ENCODE measurements at places on chromosomes 7 and 10.

GRCh38 chr7:33243319-33243881, 114.0 kb downstream of the BBS9 start:
- no peak for DNase-seq

DNA sequence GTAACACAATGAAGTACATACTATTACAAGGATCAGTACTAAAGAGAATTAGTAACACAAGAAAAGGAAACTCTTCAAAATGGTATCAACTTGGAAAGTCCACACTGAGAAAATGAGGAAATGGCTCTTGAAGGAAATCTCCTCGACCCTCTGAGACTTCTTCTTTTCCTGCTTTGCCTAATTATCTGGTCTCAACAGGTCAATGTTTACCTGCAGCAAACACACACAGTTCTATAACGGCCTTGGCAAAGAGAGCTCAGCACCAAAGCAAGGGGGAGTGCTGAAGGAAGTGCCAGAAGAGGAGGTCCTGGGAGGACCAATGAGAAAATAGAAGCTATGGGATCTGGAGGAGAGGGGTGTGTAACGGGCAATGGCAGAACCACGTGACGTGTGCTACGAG, 21.9 kb downstream of the CHCHD3 start:
- no peak for DNase-seq

DNA sequence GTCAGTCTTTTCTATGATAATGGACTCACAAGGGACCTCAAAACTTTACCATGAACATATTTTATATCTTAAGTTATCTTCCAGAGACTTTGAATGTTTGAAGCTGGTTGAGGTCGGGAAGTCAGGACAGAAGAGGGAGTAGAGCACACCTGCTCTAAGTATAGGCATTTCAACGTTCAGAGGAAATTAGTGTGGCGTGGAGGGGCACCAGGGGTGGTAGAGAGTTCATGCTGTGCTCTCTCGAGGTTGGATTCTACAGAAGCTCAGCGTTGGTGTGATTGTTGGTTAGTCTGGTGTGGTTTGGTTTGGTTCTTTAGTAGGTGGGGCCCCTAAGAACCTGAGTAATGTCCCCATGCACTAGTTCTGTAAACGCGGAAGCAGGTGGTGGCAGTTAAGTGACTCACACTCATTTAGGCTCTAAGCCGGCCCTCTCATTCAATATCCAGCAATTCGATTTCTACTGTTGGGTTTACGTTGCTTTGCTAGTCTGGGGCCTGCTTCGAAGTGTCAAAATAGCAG, 19.8 kb downstream of the CNTNAP2 start:
- DNase-seq, result no peak

GRCh38 chr7:129434675-129435318, 565 bp downstream of the STRIP2 start:
- DNase-seq, result no peak

DNA sequence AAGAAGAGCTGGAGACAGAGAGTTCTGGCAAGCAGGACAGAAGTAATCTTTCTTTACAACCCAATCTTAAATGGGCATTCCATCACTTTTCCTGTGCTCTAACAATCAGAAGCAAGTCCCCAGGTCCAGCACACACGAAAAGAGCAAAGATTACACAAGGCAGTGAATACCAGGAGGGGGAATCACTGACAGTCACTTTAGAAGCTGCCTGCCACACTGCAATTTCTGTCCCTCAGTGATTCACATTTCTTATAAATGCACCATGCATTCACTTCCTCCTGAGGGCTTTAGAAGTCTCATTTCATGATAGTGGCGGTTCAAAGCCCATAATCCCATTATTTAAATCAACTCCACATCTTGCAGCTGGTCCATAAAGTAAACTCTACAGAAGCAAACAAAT, 362.5 kb downstream of the POM121L12 start:
- no peak for DNase-seq

GRCh38 chr7:30470771-30471170, 7.8 kb downstream of the NOD1 start:
- no peak for DNase-seq

- DNase-seq, result no peak
These were observed 65.6 kb downstream of the UNCX start for GRCh38 chr7:1298051-1298930.

GRCh38 chr7:21965291-21965690, 19.6 kb upstream of the CDCA7L start:
- no peak for DNase-seq

DNA sequence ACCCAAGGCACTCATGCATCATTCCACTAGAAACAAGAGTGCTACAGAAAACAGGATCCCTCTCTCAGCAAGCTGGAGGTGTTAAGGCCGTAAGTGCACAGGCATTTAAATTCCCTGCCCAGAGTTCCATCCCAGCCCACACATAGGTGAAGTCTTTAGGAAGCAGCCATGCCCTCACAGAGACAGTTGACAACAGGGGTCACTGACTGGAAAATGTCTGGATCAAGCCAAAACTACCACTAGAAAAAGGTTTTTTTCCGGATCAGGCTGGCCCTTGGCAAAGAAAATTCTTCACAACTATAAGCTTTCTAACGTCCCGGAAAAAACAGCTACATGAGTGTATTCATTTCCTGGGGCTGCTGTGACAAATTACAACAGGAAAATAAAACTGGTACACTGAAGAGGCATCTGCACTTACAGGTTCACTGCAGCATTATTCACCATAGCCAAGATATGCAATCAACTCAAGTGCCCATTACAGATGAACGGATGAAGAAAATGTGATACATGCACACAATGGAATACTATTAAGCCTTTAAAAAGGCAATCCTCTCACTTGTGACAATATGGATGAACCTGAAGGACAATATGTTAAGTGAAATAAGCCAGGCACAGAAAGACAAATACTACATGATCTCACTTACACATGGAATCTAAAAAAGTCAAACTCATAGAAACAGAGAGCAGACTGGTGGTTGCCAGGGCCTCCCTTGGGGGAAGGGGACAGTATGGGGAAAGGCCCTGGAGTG, 52.5 kb downstream of the SLC25A13 start:
- DNase-seq, result no peak

GRCh38 chr10:119346095-119346832, 138.9 kb downstream of the GRK5 start:
- DNase-seq, result no peak

- no peak for DNase-seq
These were observed 71.7 kb downstream of the TMEM178B start for GRCh38 chr7:141145630-141145982.

DNA sequence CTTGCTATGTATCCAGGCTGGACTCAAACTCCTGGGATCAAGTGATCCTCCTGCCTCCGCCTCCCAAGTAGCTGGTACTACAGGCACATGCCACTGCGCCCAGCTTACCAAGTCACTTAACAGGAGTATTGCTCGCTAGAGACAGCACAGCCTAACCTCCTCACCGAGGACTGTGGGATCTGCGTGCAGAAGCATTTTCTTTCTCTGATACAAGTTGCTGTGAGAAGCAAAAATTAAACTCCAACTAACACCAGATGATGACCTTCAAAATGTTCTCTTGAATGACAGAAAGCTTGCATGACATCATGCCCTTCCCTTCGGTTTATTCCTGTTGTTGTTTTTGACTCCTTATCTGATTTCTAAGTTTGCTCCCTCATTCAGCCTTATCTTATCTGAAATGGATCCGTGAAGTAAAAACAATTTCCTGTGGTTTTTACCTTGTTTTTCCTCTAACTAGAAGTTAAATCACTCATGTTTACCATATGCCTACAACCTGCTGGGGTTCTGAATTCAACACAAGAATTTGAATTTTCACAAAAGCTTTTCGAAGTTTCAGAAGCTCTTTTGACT, 94.4 kb upstream of the KIF5B start:
- no peak for DNase-seq

GRCh38 chr10:10164848-10165247, 852.8 kb upstream of the CELF2 start:
- DNase-seq, result no peak

DNA sequence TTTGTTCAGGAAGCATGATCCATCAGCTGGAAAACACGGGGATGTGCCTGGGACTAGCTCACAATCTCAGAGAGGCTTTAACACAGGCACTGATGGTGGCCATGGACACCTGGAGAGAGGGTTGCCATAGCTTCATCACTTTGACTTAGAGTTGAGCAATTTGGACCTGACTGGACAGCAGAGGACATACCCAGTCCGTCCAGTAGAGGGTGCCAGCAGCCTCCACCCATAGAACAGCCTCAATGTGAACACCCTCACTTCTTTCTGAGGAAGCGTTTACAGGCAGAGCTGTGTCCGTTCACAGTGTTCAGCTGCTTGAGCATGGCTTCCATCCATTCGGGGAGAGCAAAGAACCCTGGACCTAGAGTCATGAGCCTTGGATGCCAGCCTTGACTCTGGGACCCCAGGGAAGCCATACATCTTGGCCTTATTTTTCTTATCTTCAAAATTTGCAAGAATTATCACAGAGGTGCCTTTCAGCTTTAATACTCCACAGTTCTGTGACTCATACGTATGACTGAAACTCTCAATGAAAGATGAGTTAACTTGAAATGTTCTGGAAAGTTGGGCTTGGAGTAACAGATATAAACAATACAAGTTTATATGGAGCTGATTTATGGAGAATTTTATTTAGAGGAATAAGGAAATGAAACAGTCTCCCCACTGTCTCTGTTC, 302.9 kb upstream of the PODXL start:
- DNase-seq, result no peak

DNA sequence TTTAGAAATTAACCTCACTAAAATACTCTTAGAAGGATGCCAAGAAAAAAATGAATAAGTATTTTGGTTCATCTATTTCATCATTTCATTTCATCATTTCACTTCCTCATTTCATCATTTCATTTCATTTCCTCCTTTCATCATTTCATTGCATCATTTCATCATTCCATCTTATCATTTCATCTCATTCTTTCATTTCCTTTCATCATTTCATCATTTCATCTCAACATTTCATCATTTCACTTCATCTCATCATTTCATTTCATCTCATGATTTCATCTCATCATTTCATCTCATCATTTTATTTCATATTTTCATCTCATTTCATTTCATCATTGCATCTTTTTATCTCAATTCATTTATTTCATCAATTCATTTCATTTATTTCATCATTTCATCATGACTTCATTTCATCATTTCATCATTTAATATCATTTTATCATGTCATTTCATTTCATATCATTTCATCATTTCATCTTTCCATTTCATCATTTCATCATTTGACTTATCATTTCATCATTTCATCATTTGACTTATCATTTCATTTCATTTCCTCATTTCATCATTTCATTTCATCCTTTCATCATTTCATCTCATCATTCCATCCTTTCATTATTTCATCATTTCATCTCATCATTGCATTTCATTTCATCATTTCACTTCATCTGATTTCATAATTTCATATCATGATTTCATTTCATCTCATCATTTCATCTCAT, 129.9 kb downstream of the ZNF92 start:
- DNase-seq, result no peak

GRCh38 chr7:24510759-24511158, 62.5 kb upstream of the PALS2 start:
- no peak for DNase-seq

GRCh38 chr10:21061184-21061583, 164.1 kb upstream of the NEBL start:
- no peak for DNase-seq

GRCh38 chr10:132444877-132445351, 47.9 kb downstream of the PWWP2B start:
- DNase-seq, result no peak

GRCh38 chr10:126022841-126023240, 126.5 kb downstream of the FANK1 start:
- no peak for DNase-seq

- no peak for DNase-seq
These were observed 60.1 kb upstream of the NFE2L3 start for GRCh38 chr7:26091933-26092332.

DNA sequence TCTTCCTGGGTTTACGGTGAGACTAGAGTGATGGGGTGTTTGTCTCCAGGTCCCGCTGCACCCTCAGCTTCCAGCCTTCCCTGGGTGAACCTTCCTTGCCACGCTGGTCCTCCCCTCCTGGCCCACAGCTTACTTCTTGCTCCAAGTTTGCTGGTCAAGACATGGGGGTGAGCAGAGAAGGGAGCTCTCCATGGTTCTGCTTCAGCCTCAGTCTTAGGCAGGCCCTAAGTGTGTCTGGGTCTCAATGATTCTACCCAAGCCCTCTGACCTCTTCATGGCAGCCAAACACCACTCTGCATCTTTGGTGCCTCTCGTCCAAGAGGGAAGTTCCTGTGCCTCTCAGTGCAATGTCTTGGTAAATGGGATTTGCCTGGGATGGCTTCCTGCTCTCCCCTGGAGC, 356.5 kb upstream of the KLF6 start:
- DNase-seq, result no peak

DNA sequence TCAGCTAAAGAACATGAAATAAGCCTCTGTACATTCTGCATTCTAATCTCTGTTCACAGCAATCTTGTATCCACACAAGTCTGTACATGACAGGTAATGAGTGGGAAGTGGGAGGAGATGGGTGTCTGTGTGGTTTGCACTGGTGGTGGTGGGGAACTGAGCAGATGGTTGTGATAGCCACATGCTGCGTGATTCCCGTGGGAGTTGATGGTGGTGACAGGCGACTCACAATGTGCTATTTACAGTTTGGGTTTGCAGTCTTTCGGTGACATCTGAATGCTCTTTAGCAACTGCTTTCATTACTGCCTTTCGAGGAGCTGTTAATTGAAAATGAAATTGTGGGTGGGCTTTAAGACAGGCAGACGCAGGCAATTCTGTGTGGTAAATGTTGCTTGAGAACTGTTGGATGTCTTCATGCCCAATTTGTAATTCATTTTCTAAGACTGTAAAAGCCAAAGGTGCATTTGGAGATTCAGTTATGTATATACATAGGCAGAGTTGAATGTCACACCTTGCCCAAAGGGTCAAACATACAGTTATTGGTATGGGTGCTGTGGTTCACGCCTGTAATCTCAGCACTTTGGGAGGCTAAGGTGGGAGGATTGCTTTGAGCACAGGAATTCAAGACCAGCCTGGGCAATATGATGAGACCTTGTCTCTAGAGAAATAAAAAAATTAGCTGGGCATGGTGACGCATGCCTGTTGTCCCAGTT, 308.2 kb downstream of the AUTS2 start:
- DNase-seq, result no peak

DNA sequence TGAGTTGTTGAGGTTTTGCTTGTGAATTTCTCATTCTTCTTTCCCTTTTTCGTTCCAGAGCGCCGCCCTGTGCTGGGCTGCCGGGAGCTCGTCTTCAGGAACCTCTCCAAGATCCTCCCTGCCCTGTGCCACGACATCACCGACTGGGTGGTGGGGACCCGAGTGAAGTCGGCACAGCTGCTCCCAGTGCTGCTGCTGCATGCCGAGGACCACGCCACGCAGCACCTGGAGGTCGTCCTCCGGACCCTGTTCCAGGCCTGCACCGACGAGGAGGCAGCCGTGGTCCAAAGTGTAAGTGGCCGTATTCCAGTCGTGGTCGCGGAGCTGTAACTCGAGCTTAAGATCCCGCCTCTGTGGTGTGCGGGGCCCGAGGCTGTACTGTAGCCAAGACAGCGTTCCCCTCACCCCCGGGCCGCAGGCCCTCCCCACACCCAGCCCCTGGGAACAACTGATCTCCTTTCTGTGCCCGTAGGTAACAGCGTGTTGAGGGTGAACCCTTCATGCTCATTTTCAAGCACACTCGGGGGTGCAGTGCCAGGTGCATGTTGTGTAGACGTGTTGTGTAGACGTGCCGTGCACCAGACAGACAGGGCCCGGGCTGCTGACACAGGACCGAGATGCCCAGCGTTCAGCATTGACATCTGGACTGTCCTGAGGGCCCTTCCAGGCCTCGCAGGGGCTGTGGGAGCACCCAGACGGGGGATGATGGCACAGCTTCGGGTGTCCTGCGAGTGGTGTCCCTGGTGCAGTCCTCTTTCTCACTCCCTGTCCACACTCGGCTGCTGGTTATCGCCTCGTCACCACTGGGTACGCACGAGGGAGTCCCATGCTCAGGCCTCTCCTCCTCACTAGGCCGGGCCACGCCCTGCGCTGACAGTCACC, 27.7 kb upstream of the PRKAR1B start:
- DNase-seq, result no peak

Data from stimulated activated CD8-positive, alpha-beta memory T cell treated with anti-CD3 and anti-CD28 coated beads, Interleukin-15, amount 100 ng/mL, for 4 hours (primary cell).